GF-D8 (cell line): ENCODE measurements at places on chromosomes 3 and 15.

DNA sequence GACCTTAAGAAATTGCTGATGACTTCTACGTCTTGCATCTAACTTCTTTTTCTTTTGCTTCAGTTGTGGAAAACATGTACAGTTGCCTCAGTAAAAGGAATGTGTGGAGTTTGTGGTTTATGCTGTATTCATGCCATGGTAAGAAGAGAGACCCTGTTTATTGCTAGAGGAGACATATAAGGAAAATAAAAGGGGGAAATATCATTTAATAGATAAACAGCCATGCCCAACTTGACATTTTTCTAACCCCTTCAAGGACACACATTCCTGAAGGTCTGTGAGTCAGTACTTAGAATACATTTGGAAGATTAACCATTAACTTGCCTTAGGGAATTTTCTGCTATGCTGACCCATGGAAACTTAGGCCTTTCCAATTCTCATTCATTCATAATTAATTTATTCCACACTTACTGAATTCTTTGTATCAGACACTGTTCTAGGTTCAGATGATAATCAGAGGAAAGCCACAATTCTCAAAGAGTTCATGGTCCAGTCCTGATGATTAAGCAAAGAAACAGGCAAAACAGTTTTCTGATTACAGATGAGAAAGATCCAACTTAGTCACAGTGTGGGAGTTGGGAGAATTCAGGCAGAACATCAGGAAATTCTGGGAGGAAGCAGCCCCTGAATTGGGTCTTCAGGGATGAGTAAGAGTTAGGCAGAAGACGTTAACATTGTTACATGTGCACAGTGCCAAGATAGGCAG, 329.8 kb upstream of the RASGRP1 start:
- no peak for DNase-seq

DNA sequence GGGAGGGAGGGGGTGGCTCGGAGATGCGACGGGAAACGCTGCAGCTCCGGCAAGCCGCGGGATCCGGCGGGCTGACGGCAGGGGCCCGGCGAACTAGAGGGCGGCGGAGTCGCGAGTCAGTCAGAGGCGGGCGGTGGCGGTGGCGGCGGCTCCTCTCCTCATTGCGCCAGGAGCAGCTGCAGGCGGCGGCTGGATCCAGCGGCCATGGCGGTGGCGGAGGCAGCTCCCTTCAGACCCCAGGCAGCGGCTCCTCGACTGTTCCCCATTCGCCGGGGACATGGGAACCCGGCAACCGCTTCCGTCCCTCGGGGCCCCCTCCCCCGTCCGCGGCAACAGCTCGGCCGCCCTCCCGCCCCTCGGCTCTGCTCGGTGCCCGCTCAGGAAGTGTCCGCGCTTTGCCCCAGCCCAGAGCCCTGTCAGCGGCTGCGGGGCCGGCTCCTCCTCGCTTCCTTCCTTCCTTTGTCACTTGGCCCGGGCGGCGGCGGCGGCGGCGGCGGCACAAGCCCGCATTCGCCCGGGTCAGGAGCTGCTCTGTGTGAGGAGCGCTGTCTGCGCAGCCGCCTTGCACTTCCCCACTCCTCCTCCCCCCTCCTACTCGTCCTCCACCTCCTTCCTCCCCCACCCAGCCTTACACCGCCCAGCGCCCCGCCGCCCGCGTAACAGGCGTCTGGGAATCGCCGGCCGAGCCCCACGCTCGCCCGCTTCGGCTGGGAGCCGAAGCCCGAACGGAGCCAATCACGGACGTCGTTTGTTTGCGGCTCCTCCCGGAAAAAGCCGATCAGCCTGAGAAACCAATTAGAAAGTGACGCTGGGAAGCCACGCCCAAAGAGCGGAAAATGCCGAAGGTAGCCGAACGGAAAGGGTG, at the start of gene GSK3B:
GSK3B (minus strand) TSS at position 537 of the 865 bp plus-strand sequence. CDS start 1,013 bp downstream, outside the sequence.
- DNase-seq = peak; percentile 98

- no peak for DNase-seq
These were observed 4.9 kb downstream of the CALML4 start for GRCh38 chr15:68200016-68200861.

- no peak for DNase-seq
These were observed 7.7 kb downstream of the CCR9 start for GRCh38 chr3:45894015-45894414.

- no peak for DNase-seq
These were observed 35.0 kb downstream of the WNT7A start for GRCh38 chr3:13844911-13845310.

- no peak for DNase-seq
These were observed at the start of gene ALDH1A2 for GRCh38 chr15:58065445-58066041. Gene ALDH1A2, minus strand, starts transcription at chr15:58065711. Its CDS starts 61 bp downstream, at chr15:58065650.

DNA sequence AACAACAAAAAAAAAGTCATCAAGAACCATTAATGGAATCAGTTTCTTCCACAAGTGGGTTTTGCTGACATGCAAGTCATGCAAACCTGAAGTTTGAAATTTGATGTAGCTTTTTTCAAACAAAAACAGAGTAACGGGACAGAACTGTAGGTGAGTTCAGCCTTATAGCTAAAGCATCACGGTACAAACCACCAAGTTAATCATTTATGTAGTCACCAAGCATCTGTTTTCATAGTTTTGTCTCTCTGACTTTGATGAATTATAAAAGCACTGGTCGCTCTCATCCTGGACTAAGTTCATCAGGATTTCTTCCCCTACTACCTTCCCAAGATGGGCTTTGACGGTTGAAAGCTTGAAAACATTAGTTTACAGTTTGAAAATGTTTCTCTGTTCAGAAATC, 117.0 kb upstream of the SAMMSON start:
- DNase-seq = no peak

- DNase-seq = no peak
These were observed 184.0 kb upstream of the BCL6 start for GRCh38 chr3:187929112-187929816.

- no peak for DNase-seq
These were observed 65.6 kb upstream of the POLG start for GRCh38 chr15:89400116-89400781.

DNA sequence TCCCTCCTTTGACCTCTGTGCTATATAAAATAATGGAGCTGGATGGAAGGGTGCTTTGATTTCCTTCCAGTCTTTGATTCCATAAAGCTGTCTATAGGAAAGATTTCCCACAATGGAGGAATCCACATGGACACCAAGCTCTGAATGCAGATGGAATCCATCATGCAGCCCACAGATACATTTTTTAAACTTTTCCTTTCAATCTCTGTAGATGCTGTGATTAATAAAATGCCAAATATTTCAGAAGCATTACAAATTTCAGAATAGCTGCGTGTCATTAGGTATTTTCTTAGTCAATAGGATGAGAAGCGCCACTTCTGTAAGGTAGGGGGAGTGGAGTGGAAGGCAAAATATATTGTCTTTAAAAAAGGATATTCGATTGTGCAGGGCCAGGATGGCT, 489.0 kb downstream of the NTRK3 start:
- DNase-seq = no peak

DNA sequence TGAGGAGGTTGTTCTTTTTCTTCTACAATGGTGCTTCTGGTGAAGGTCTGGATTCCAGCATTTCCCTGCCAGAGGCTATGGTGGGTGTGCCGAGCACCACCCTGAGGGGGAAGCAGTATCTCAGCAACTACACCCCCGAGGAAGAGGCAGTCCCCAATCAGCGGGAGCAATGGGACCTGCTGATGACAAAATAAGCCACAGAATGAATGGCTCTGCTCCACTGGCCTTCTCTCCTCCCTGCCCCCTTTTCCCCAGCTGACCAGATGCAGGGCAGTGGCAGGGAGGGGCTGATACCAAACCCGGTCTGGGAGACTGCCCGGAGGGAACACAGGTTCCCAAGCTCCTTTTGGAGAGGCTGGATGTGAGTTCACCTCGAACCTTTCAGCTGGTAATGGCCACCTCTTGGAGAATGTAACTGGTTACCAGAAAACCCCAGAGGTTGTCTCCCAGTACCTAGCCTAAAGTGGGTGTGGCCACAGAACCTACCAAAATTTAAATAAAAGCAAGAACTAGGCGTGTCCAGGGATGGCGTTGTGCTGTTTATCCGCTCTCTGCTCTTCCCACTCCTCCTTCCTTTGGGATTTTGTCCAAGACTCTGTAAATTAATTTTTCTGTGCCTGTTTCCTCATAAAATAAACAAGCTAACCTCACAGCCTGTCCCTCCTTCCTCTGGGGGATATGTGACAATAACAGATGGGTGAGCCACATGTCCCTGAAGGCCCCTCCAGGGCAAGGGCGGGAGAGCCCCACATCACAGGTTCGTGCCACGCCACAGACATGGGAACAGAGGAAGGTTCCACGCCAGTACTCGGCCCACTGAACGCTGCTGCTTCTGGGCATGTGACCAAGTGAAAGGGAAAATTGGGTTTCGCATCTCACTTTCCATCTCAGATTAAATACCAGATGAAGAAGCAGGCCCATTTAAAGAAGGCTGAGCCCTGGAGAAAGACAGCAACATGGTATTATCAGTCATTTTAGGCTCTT, 35.1 kb upstream of the SPTBN5 start:
- DNase-seq = no peak

DNA sequence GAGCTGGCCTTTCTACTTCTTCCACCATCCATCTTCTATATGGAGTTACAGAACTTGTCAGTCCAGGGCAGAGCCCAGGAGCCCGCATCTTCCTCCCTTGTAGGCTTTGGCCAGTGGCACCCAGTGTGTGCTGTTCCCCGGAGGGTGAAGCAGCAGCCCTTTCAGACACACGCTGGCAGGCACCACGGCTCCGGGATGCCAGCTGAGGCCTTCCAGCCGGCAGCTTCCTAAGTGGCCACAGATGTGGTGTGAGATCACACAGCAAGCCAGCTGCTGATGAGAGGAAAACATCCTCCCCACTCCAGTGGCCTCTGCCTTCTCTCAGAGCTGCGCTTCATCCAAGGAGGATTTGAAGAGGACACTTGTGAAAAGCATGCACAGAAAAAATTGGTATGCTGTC, 24.1 kb downstream of the CRABP1 start:
- no peak for DNase-seq

- no peak for DNase-seq
These were observed 795 bp upstream of the TCF12 start for GRCh38 chr15:56917652-56918045.

GRCh38 chr3:12816521-12817342, 20.3 kb downstream of the CAND2 start:
- no peak for DNase-seq

DNA sequence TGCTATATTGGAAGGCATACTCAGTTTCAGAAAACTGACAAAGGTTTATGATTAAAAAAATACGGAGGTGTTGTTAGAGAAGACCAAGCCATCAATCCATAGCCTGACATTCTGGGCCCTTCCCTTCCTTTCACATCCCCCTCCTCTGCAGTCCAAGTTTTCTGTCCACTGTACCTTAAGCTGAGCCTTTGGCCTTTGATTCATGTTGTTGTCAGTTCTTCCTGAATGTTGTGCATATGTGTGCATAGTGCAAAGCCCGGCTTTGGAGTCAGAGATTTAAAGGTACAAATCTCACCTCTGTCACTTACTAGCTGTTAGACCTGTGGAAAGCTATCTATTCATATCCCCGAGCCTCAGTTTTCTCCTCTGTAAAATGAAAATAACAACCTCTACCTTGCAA, 104.9 kb upstream of the AGBL1 start:
- DNase-seq = no peak

DNA sequence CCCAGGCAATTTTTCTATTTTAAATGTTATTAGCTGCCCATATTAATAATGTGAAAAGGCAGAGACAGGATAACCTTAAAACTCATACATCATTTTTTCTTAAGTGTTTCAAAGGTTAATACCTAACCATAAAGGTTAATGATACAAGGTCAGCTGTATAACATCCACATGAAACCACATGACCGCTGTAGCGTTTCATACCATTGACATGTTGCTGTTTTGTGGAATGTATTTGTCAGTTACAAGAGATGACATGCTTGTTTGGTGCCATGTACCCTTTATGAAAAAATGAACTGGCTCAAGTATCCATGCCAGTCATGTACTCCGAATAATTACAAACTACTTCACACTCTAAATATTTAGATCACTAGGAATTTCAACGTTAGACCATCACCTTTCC, 207.4 kb downstream of the FMN1 start:
- no peak for DNase-seq

DNA sequence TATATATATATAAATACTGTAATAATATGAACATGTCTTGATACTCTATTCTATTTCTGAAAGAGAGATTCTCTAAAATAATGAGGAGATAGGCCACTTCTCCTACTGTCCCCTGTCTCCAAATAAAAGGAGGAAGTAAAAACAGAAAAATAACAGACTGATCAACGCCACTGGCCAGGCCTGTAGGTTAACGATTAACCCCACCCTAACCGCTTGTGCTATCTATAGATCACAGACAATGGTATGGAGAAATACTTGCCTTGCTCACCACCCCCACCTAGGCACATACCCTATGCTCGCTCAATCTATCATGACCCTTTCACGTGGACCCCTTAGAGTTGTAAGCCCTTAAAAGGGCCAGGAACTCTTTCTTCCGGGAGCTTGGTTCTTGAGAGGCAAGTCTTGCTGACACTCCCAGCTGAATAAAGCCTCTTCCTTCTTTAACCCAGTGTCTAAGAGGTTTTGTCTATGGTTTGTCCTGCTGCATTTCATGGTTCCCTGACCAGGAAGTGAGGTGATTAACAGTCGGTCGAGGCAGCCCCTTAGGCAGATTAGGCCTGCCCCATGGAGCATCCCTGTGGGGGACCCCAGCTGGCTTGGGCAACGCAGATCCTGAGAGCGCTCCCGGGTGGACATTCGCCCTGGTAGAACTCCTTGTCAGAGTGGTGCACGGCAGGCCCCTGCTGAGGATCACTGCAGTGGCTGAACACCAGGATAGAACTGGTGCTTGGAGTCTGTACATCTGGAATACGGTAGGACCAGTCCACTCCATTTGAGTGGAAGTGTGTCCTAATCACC, 521.8 kb upstream of the CNTN3 start:
- DNase-seq = no peak

GRCh38 chr3:98603580-98603979, 10.2 kb upstream of the CPOX start:
- DNase-seq = no peak

- DNase-seq = no peak
These were observed 113.4 kb downstream of the SRGAP3 start for GRCh38 chr3:9135930-9136525.

- no peak for DNase-seq
These were observed 111.7 kb downstream of the LMLN start for GRCh38 chr3:198071602-198072287.

DNA sequence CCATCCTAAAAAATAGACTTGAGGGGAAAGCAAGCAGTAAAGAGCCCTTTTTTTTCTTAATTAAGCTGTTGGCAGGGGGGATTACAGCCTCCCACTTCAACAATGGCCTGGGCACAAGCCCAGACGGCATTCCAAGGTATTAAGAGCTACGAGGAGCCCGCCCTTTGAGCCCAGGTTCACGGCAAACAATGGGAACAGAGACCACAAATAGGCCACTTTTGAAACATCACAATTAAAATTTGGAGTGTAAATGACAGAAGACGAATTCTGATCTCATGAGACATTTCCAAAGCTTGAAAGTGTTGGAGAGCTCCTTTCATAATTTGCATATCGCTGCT, 8.9 kb downstream of the CHSY1 start:
- no peak for DNase-seq

GRCh38 chr3:25019506-25019905, 408.6 kb upstream of the RARB start:
- DNase-seq = no peak
